ENCODE measurements at places on chromosomes 4 and X.

DNA sequence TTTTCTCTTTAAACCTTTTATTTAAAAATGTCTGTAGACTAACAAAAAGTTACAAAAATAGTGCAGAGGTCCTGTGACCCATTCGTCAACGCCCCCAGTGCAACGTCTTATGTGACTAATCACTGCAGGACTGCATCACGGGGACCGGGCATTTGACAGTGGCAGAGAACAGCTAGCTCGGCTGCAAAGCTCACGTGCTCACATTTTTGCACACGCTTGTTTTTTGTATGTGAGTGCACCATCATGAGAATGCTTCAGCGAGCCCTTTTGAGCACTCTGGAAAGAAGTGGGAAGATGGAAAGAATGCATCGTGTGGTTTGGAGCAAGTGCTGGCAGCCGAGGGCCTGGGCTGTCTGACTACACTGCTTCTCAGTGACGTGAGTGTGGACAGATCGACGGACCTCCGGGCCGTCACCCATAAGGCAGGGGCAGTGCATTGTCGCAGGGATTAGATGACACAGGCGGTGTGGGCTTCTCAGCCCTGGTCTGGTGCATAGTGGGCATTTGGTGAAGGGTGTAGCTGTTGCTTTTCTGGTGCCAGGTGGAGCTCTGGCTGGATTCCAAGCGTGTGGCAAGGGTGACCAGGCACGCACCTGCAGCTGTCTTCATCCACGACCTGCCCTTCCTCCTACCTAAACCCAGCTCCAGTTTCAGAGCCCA is 17.7 kb downstream of the SPON2 start:
- DNase-seq: no peak

DNA sequence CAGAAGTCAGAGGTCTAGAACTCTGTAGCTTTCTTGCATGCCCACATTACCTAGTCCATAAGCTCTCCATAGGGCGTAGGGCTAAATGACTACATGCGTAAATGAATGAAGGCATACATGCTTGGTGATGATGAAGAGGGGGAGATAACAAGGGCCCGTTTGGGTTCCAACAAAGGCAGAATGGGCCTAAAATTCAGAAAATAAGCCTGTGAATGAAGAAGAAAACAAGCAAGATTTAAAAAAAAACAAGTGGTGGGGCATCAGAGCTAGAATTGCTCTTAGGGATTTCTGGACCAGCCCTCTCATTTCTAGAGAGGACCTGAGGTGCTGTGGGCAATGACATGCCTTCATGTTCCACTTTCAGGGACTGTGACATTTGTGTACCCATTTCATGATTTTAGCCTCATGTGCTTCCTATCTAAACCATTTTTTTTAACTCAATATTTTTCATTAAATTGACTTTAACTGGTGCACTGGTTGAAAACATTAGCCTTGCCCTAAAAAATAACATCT is 12.1 kb downstream of the GPRIN3 start:
- DNase-seq: no peak

DNA sequence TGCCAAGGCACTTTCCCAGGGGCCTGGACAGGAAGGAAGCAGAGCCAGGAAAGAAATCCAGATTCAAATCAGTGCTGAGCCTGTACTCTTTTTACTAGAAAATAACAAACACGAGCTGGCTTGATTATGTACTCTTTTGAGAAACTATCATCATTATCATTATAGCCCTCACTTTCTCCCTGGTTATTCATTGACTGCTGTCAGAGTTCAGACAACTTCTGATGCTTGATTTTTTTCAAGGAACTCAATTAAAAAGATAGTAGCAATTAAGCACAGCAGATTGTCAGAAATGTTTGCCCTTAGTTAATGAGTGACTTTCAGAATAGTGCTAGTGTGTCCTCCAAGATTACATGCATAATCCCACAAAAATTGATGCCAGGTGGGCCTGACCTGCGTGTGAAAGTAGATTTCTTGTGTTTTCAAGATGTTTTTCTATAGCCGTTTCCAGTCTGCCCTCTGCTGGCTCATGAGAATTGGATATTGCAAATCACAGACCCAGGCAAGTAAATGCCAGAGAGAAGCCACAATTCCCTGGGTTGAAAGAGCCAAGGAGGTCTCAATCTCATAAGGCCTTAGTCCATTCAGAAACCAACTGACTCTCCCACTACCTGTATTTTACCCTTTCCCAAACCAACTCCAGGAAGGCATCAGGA is 14.3 kb upstream of the PNPLA4 start:
- DNase-seq: no peak

DNA sequence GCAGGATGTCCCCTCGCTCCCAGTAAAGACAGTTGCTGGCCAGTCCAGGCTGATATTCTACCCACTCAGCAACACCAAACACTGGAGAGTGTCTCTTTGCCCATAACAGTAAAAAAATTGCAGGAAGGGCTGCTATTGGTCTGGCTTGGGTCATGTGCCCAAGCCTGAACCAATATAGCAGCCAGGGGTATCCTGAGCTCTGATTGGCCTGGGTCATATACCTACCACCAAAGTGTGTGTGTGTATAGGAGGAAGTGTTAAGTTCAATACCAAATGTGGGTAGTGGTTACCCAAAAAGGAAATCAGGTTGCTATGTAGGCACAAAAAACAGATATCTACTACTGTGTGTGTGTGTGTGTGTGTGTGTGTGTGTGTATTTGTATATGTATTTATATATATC is 373.2 kb downstream of the BCOR start:
- peak; percentile 21 for DNase-seq

GRCh38 chrX:108088511-108088910 is 2.8 kb downstream of the PSMD10 start:
- no peak for DNase-seq

- DNase-seq: no peak
Observed at GRCh38 chr4:80336582-80336981, 1.1 kb downstream of the CFAP299 start.
